ENCODE measurements at places on chromosomes 5 and 9.
A peak's percentile ranks its signal among the peaks of the same experiment; 100 is the strongest.

- peak; percentile 38 for DNase-seq
Measured at GRCh38 chr9:8234316-8234715, 434.7 kb upstream of the DMAC1 start.

DNA sequence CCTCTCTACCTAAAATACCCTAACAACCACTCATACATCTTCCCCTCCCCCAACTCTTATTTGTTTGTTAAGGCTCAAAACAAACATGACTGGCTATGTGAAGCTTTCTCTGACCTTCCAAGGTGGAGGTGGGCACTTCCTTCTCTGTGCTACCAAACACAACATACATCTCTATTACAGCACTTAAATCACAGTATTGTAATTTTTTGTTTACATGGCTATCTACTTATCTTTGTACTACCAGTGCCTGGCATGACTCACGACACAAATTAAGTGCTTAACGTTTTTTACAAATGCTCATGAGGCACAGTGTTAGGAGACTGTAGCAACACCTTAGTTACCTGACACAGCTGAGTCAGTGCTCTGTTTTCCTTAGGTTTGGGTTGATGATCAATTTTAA is 18.6 kb downstream of the HOMER1 start:
- no peak for DNase-seq

DNA sequence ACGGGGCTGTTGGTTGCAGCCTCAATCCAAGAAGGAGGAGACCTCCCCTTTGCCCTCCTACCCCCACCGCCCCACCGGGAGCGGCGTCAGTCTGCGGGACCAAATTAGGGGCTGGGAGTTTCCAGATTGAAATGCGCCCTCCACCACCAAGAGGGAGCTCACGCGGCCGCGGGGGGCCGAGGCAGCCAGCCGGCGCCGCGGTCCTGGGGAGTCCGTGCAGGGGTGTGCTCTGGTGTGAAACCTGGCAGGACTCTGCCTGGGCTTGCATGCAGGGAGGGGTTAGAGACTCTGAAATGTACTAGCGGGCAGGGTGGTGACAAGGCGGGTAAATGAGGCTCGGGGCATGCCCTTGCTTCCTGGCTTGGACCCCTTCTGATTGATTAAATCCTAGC is 989 bp upstream of the FBN2 start:
- DNase-seq = peak; percentile 17

DNA sequence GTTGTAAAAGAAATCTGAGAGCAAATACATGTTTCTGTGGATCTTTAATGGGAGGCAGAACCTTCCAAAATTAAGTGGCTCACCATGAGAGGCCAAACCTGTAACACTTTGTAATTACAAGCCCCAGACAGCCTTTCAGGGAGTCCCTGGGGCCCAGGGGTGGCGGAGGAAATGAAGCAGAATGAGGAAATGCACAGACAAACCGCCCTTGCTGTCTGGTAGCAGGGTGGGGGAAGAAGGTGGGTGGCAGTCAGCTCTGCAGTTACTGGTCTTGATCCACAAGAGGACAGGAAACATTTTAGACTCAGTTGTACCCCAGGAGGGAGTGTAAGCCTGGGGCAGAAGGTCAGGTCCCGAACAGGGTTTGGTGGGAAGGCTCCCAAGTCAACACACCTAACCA is 6.5 kb downstream of the ARL14EPL start:
- DNase-seq = no peak

DNA sequence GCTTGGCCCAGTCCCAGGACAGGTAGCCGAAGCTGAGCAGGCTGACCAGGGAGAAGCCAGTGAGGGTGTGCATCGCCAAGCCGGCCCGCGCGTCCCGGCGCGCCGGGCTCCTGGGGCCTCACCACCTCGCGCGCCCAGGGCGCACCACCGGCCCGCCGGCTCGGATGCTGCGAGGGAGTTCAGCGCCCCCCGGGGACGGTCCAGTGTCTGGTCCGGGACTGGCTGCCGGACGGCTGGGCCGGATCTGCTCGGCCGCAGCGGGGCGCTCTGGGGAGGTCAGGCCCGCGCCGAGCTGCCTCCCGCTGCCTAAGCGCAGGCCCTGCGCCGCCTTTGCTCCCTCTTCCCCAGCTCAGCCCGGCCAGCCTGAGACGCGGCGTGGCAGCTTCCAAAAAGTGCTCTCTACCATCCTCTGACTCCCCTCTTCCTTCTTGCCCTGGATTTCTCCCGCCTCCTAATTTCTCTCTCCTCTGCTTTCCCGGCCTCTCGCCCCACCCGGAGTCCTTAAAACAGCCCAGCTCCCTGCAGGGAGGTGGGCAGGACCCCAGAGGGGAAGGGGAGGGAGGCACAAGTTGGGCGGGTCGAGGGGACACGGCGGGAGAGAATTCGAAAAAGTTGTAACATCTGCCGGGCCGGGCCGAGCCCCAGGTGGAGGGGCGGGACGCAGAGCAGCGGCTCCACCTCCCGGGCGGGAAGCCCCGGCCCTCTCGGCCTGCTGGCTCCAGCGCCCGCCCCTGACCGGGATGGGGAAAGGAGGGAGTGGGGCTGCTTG is at the start of gene ARSI:
Gene ARSI (minus strand): TSS at position 605 of the 769 bp plus-strand sequence. CDS start 532 bp downstream, at position 73.
- peak; percentile 95 for DNase-seq

- no peak for DNase-seq
Measured at GRCh38 chr5:138657360-138657759, 82.2 kb upstream of the HSPA9 start.

Measured in iPS-NIHi11 (cell line).